Activated CD4-positive, alpha-beta T cell treated with anti-CD3 and anti-CD28 coated beads, Interleukin-2, amount 50 U/mL, for 1 hour (primary cell): ENCODE measurements at places on chromosomes 11 and 22.

DNA sequence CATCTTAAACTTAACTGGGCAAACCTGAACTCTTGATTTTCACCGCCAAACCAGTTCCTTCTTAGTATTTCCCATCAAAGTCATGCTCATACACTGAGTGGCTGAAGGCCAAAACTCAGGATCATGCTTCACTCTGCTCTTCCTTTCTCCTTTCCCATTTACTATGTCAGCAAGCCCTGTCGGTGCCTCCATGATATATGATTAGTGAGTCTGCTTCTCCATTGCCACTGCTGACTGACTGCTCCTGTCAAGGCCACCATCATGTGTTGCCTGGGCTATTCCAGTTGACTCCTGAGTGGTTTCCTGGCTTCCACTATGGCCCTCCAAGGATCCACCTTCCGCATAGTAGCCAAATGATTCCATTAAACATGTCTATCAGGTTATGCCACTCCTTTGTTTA is 42.8 kb upstream of the AMPD3 start:
- no peak for DNase-seq

DNA sequence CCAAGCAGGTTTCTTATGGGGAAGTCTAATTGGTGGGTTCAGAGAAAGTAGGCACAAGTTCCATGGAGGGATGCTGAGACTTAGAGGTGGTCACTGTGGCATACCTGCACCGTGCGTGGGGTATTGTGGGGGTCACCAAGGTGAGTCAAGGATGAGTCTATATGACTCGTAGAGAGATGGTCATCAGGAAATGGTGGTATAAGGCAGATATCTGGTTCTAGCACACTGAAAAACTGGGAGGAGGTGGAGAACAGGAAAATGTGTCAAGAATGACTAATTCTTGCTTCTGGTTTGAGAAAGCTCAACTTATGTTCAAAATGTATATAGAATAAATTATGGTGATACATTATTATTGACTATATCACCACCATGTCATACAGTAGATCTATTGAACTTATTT is 258.1 kb downstream of the RAB38 start:
- no peak for DNase-seq

DNA sequence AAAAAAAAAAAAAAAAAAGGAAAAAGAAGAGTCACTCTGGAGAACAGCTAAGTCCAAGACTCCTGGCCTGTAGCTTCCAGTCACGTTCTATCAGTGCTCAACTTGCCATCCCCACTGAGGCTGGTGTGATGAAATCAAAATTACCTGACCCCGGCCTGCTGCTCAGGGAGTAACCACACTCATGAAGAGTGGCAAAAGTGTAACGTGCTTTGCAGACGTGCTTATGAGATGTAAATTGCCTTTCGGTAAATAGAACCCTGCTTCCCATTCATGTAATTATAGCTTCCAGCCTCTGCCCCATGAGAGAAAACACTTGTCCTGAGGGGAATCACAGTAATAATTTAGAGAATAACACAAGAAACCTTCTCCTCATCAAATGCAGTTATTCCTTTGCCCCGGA is 28.2 kb upstream of the CHKA start:
- no peak for DNase-seq

- no peak for DNase-seq
Observed at GRCh38 chr22:49616356-49617231, 211.1 kb downstream of the BRD1 start.

- no peak for DNase-seq
Observed at GRCh38 chr22:23790819-23791737, 4.3 kb downstream of the SMARCB1 start.

- DNase-seq: no peak
Observed at GRCh38 chr11:6695377-6695776, 12.2 kb upstream of the MRPL17 start.

GRCh38 chr11:43681401-43681942 is 934 bp downstream of the HSD17B12 start:
- no peak for DNase-seq

GRCh38 chr11:65797711-65798110 is 10.8 kb downstream of the OVOL1 start:
- no peak for DNase-seq

- DNase-seq: no peak
Observed at GRCh38 chr11:92140021-92140420, 84.6 kb upstream of the FAT3 start.

- DNase-seq: no peak
Observed at GRCh38 chr11:1450949-1451710, 35.4 kb downstream of the MOB2 start.

GRCh38 chr11:130209128-130209932 is 49.7 kb downstream of the ST14 start:
- no peak for DNase-seq

DNA sequence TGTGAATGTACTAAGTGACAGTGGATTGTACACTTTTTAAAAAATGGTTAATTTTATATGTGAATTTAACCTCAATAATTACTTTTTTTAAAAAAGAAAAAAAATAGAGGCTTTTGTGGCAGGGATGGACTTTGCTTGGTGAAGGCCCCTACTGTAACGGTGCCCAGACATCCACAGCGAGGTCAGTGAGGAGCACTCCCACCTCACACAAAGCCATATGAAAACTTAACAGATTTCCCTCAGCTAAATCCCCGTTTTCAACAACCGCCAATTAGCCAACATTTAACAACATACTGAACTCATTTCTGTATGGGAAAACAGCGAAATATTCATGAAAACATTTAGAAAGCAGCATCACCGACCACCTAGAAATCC is 642 bp upstream of the C11orf58 start:
- DNase-seq: no peak

DNA sequence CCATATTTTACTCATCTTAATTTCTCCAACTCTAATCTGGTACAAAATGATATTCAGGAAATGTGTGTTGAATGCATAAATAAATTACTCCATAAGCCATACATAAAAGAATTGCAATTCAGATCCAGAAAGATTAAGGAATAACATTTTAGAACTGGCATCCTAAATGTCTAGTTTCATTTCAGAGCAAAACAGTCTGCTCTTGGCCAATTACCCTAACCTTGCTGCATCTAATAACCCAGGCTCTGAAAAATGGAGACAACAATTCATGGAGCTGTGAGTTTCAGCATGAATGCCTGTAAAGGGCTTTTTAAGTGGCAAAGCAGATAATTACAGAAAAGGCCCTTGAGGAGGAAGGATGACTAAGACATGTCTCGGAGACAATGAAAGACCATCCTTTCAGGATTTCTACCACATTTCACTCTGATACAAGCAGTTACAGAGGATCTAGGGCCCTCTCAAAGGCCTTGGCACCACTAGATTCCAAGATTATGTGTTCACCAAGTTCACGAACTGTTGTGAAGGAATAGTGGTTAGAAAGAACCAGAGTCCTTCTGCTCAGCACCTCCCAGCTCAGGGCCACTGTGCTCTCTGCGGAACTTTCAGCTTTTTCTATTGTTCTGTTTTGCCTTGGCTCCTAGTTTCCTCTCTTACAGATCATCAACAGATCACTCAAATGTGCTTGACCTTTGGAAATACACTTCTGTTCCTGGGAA is 157.6 kb upstream of the BLID start:
- DNase-seq: no peak

DNA sequence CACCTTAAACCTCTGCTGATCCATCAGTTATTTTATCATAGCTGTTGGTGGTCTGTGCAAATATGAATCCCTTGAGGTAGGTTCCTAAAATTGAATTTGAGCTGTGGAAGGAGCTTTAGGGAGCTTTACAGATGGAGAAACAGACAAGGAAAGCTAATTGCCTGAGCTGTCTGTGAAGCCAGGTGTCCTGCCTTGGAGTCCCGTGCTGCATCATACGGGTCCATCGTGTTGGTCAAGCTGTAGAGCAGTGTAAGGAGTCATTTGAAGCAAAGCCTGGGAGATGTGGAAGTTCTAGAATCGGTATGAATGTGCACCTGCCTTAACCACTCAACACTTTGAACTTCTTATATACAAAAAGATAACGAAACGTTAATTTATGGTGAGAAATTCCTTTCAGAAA is 1.0 kb downstream of the POLA2 start:
- DNase-seq: no peak

DNA sequence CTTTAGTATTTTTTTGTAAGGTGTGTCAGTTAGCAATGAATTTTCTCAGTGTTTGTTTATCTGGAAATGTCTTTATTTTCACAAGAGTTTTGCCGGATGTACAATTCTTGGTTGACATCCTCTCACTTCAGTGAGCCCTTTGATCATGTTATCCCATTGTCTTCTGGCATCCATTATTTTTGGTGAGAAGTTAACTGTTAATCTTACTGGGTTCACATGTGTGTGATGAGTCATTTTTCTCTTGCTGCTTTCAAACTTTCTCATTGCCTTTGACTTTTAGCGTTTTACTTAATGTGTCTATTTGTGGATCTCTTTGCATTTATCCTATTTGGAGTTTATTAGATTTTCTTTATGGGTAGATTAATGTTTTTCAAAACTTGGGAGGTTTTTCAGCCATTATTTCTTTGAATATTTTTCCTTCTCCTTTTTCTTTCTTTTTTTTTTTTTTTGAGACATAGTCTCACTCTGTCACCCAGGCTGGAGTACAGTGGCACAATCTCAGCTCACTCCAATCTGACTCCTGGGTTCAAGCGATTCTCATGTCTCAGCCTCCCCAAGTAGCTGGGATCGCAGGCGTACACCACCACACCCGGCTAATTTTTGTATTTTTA is 100.5 kb upstream of the RRM1 start:
- DNase-seq: no peak

- no peak for DNase-seq
Observed at GRCh38 chr11:71434576-71435130, 13.5 kb downstream of the DHCR7 start.

DNA sequence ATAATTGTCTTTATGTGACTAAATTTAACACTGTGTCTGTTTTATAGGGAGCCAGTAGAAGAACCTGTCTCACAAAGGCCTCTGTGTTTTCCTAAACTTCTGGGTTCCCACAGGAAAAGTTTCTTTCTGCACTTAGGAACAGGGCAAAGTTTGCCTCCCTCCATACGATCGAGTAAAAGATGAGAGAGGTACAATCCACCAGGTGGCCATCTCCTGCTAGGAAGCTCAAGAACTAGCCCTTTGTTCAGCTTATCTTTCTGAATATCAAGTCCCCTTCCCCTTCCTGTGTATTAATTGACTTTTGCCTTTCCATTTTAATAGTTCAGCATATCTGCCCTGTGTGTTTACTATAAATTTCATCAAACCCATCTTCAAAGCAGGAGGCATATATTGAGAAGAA is 18.0 kb downstream of the CSNK2A3 start:
- DNase-seq: no peak

GRCh38 chr11:131498631-131499160 is 128.3 kb downstream of the NTM start:
- DNase-seq: no peak
